Activated B cell treated with CpG ODN at 0.5 μM for 24 hours (primary cell): ENCODE measurements at places on chromosomes 1 and 21. TPM values are rescaled to one million over a fixed set of nuclear protein-coding genes. Genes with fewer than 3 reads are reported as not detected.
A peak's percentile ranks its signal among the peaks of the same experiment; 100 is the strongest.

Gene ATP1A4
- total RNA-seq, result not detected in 2 replicates

- no peak for DNase-seq
Measured at GRCh38 chr1:228048120-228048519, 34.4 kb upstream of the ARF1 start.

GRCh38 chr1:21547876-21548275 is 38.7 kb downstream of the ALPL start:
- no peak for DNase-seq

GRCh38 chr1:59409986-59410385 is 113.1 kb downstream of the FGGY start:
- DNase-seq, result no peak

GRCh38 chr21:45592208-45592619 is 50.0 kb upstream of the SLC19A1 start:
- DNase-seq, result no peak

- no peak for DNase-seq
Measured at GRCh38 chr1:111191496-111191895, 8.9 kb downstream of the DENND2D start.

- no peak for DNase-seq
Measured at GRCh38 chr1:218336328-218336727, 8.8 kb upstream of the TGFB2 start.

Gene FCRL2
- 48.0 and 51.6 TPM in 2 replicates for total RNA-seq

DNA sequence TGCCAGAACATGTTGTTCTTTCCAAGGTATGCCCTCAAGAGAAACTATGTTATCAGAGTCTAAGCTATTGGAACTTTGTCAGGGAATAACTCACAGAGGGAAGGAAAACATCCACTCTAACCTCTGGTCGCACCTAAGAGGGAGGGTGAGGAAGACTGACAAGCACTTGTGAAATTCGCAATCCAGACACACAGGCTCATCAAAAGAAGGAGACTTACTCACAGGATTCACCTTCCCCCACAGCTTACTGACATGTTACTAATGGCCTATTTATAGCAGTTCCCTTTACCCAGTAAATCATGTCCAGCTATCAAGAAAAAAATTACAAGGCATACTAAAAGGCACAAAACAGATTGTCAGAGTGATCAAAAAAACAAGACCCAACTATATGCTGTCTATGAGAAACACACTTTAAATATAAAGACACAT is 36.9 kb downstream of the WDR64 start:
- no peak for DNase-seq

- DNase-seq, result no peak
Measured at GRCh38 chr1:46187106-46187869, 10.9 kb downstream of the POMGNT1 start.

GRCh38 chr1:201459775-201460174 is 9.2 kb downstream of the PHLDA3 start:
- DNase-seq, result no peak

GRCh38 chr1:201898992-201899391 is 10.3 kb downstream of the SHISA4 start:
- no peak for DNase-seq

DNA sequence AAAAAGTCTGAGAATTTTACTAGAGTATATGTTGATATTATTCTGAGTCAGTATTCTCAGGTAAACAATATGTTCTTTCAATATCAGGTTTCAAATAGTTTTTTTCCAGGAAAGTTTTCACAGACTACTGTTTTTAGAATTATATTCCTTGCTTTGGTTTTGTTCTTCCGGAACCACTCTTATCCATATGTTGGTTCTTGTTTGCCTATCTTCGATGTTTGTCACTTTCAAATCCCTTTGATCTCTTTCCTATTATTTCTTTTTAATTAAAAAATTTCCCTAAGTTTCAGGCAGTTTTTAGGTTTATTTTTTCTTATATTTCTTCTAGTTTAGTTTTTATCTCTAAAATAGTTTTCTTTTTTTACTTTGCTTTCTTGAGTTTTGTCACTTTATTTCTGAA is 20.9 kb downstream of the NOS1AP start:
- no peak for DNase-seq

Gene LRRC53
- total RNA-seq, result not detected in 2 replicates

DNA sequence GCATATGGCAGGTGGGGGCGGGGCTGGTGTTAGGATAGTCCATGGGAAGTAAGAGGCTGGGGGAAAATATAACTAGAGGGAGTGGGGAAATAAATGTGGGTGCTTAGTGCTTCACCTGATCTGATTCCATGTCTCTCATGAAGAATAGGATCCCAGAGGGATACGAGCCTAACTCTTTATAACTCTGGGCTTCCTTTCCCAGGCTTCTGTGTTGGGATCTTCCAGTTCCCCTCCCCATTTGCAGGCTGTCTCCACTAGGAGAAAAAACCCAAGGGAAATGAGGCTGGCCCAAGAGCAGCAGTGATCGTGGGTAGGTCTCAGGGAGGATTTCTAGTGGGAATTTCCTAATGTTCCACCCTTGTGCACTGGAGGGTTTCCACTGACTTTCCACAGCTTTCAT is 1.6 kb downstream of the KCNJ9 start:
- no peak for DNase-seq

DNA sequence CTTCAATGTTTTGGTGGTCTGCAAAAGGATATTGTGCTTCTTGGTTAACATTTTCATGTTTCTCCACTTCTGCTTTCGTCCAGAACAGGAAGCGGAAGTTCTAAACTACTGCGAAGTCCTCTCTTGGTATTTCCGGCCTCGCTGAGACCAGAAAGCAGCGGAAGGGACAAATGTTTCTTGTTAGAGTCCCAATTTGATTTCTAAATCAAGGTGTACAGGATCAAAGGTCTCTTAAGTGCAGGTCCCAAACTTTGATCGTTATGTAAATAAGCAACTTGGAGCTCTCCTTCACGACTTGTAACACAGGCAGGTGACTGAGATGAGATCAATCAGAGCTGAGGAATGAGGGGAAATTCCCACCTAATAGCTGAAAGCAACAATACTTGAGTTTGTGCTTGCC is 40.1 kb upstream of the HMCN1 start:
- DNase-seq, result no peak

Gene FCGR3B
- total RNA-seq, result not detected in 2 replicates

GRCh38 chr1:175521249-175522040 is 221.9 kb downstream of the TNR start:
- DNase-seq, result no peak

DNA sequence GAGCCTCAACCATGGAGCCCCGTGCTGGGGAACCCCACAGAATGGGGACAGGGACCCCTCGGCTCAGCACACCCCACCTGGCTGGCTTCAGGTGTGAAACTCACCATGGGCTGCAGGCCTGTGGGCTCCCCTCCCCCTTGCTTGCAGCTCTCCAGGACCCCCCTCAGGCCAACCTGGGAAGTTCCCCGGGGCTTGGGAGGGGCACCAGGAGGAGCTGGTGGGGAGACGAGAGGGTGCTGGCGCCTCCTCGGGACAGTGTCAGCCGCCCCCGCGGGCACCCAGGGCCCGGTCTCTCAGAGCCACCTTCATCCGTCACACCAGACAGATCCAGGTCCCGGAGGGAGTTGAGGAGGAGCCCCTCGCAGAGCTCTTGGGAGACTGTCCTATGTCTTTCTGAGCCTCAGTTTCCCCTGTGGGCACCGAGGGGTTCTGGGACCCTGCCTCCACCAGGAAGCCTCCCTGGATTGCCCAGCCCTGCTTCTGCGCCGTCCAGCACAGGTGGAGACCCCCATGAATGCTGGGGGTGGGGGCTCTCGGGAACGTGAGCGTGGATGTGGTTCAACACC is 657 bp upstream of the TNFRSF18 start:
- DNase-seq, result no peak

DNA sequence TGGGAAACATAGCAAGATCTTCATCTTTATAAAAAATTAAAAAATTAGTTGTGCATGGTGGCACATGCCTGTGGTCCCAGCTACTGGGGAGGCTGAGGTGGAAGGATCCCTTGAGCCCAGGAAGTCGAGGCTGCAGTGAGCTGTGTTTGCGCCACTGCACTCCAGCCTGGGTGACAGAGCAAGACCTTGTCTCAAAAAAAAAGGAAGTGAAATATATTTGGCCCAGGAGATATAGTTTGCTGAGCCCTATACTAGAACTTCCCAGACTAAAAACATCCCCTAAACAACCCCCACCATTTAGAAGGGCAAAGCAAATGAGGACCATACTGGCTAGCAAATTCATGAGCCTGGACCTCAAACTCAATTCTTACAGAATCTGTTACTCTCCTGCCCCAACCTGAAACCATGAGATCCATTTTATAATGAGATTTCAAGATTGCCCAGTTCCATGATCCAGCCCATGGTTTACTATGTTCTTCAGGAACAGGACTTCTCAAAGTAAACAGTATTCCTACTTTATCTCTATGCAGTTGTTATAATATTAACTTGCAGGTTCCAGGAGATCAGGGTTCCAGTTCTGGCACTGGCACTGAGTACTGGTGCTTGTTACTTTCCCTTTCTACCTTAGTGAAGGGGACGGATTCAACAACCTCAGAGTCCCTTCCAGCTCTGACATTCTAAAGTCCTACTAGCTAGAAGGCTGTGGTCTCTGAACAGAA is 48.9 kb upstream of the TADA1 start:
- peak; percentile 22 for DNase-seq

DNA sequence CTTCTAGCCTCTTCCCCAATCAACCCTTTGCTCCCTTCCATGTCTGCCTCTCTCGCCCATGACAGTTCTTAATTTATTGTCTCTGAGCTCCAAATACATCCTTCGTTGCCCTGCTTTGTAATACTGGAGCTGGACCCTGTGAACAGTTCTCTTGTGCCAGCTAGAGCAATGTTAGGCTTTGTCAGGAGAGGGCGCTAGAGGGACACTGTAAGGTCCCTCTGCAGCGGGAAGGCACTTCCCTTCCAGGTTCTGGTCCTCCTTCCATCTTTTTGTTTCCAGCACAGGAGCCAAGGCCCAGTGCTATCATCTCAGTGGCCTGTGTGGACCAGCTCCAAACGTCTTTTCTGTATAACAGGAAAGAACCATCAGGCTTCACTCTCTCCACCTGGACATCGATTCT is 95.9 kb downstream of the PTPRU start:
- no peak for DNase-seq

Gene S100B
- total RNA-seq, result not detected in 2 replicates

GRCh38 chr1:200776949-200777348 is 38.3 kb downstream of the CAMSAP2 start:
- no peak for DNase-seq

Gene LORICRIN
- total RNA-seq, result 0.59 and 0.80 TPM in 2 replicates

DNA sequence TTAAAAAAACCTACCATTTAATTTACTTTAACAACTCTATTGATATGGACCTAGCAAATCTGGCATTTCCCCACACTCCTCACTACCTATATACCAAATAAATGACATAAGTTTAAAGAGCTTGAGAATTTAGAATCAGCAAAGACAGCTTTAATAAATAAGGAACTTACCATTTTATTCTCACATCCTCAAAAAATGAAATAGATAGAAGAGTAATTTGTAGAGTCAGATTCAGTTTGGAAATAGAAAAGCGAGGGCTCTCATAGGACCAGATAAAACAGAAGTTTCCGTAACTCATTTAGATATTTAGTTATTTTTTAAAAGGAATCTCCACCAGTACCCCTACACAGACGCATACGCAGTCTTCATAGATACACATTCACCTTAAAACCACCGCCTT is 117.9 kb downstream of the RGS2 start:
- DNase-seq, result no peak

Gene RXRG
- total RNA-seq, result not detected in 2 replicates

Gene TBX19
- 2.7 and 4.7 TPM in 2 replicates for total RNA-seq

Gene LCE1E
- not detected in 2 replicates for total RNA-seq

GRCh38 chr1:76218888-76219287 is 144.3 kb downstream of the ST6GALNAC3 start:
- DNase-seq, result no peak

Gene ACTL8
- total RNA-seq, result not detected in 2 replicates
